ENCODE measurements at places on chromosomes 7 and 10.

DNA sequence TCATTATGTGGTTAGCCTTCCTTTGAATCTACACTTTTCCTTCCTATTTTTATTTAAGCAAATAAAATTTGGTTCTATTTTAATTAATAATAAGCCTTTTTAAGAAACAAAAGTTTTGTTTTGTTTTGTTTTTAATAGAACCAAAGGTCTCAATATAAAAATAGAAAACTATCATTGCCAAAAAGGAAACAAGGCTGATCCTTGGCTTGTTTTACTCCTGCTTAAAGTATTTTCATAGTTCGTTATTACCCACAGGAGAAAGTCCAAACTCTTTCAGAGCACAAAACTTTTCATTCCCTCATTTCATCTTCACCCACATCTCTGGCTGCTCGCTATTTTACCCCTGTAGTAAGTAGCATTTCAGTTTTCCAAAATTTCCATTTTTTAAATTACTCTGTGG lies 374.8 kb downstream of the SEMA3D start:
- no peak for DNase-seq

DNA sequence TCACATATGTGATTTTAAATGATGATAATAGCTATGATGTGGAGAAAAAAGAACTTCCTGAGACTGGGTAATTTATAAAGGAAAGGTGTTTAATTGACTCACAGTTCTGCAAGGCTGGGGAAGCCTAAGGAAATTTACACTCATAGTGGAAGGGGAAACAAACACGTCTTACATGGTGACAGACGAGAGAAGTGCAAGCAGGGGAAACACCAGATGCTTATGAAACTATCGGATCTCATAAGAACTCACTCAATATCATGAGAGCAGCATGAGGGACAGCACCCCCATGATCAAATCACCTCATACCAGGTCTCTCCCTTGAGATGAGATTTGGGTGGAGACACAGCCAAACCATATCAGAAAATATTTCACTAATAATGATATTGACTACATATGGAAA lies 4.1 kb upstream of the LIPN start:
- no peak for DNase-seq

- no peak for DNase-seq
Measured at GRCh38 chr7:26368542-26368941, 76.9 kb downstream of the SNX10 start.

GRCh38 chr10:2701802-2702201 lies 365.5 kb upstream of the PFKP start:
- DNase-seq: no peak

- no peak for DNase-seq
Measured at GRCh38 chr10:102691285-102692066, 22.7 kb downstream of the ARL3 start.

DNA sequence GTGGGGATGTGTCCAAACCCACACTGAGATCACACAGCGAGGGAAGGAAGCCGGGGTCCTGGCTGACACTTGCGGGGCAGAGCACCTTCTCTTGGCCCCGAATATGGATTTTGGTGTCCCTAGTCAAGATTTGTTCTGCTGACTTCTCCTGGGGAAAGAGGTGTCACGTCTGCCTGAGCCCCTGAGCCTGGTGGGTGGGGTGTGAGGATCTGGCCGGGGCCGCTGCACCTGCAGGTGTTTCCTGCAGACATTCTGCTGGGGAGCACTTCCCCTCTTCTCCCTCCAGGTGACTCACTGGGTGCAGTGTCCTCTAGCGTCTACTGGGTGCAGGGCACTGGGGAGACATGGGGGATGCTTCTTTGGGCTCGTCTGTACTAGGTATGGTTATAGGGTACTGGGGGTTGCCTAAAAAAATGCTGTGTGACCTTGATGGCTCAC lies 99.2 kb downstream of the GRK5 start:
- no peak for DNase-seq

GRCh38 chr7:118232837-118233236 lies 8.3 kb downstream of the ANKRD7 start:
- DNase-seq: no peak

DNA sequence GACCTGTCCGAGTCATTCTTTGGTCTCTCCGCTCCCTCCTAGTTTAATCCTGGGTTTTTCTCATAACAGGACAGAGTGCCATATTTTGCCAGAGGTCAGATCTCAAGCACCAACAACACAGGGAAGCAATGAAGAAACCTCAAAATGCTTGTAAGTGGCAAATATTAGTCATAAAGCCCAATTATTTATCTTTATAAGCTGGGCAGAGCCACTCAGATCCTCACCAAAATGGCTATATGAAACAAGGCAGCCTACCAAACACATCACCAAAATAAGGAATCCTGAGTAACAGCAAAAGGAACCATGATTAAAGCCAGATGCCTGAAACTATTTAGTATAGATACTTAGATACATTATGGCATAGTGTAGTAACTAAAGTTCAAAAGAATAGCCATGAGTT lies 4.7 kb downstream of the ECD start:
- no peak for DNase-seq

DNA sequence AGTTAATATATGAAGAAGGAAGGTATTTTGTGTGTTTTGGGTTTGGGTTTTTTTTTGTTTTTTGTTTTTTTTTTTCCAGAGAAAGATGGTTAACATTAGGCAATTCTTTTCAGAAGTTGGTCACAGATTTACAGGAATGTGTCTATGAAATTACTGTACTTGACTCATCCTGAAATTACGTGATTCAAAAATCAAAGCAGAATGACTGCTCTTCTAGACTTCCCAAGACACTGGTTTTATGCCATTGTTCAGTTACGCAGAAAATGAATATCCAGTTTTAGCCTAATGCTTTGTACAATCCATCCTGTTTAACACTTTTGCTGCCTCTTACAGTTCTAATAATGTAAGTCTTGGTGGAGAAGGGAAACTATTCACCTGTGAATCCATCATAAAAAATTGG lies 39.7 kb upstream of the CELF2 start:
- no peak for DNase-seq

DNA sequence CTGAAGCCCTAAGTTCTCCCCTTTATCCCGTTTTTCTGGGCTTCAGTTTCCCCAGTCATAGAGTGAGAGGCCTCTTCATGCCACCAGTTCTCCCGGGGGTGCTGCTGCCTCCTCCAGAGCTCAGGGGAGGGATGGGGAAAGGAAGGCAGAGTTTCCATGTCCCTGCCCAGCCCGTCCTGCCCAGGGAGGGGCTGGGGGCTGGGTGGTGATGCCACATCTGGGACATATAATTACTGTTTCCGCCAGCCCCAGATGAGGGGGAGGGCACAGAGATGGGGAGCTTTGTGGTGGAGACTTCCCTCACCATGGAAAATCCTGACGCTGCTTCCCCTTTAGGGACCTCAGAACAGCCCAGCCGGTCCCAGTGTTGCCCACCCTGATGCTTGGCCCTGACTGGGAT lies 4.1 kb downstream of the AQP1 start:
- DNase-seq: no peak

GRCh38 chr10:7984896-7985295 lies 69.6 kb upstream of the GATA3 start:
- DNase-seq: no peak

- peak; percentile 44 for DNase-seq
Measured at GRCh38 chr10:35379226-35380137, 43.2 kb downstream of the CCNY start.

- DNase-seq: no peak
Measured at GRCh38 chr7:2607923-2608904, 23.6 kb upstream of the TTYH3 start.

GRCh38 chr7:54090652-54091213 lies 451.4 kb upstream of the VSTM2A start:
- DNase-seq: no peak

DNA sequence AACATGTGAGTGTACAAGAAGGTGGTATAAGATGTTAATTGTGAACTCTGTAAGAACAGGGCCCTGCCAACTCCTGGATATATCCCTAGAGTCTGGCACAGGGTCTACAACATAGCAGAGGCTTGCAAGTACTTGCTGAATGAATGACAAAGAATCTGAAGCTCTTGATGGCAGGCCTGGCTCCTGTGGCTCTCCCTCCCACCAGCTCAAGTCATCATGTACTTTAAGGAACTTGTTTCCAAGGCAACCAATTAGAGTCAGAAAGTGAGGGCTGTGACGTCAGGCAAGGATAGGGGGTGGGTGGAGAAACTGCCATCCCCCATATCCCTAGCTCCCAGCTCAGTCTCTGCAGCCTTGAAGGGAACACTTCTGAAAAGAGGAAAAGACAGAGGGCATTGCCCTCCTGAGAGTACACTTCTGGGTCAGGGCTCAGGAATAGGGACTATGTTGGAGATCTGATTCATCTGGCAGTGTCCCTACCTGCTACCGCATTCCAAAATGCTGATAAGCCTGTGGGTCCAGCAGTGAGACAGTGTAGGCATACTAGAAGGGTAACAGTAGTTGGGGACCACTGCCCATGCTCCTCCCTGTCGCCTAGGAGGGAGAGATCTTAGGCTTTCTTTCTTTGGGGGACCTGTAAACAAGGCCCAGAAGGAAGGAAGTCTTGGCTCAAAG lies 34.6 kb upstream of the BTRC start:
- no peak for DNase-seq

- no peak for DNase-seq
Measured at GRCh38 chr10:84076540-84077195, 62.6 kb upstream of the GHITM start.

DNA sequence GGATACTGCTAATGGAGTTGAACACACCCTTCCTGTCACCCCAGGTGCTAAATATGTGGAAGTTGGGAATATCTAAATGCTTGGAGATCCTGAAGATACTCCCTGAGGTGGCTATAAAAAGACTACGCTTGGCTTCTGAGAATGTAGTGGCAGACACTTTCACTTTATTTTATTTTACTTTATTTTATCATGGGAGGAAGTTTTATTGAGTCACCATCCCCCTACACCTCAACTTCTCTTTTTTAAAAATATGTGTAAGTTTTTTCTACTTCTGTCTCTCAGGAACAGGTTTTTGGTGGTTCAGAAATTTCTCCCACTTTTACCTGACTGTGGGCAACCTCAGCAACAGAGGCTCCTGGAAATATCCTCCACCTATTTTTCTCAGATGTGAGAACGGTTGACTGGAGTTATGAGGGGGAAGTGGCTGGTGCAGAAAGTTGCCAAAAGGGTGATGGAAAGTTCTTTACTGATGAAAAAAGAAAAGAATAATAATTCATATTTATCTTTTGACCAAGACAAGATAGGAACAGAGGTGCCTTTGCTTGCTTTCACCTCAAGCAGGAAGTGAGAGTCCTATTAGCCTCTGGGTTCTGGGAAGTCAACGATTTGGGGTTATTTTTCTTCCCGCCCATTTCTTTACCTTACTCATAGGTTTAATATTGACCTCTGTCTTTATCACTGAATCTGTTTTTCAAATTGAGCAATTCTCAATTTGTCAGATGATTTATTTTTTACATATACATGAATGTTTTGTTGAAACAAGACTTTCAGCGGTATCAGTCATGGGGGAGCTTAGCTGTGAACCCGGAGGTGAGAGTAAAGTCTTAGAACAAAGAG lies 103.6 kb downstream of the AHR start:
- DNase-seq: no peak

DNA sequence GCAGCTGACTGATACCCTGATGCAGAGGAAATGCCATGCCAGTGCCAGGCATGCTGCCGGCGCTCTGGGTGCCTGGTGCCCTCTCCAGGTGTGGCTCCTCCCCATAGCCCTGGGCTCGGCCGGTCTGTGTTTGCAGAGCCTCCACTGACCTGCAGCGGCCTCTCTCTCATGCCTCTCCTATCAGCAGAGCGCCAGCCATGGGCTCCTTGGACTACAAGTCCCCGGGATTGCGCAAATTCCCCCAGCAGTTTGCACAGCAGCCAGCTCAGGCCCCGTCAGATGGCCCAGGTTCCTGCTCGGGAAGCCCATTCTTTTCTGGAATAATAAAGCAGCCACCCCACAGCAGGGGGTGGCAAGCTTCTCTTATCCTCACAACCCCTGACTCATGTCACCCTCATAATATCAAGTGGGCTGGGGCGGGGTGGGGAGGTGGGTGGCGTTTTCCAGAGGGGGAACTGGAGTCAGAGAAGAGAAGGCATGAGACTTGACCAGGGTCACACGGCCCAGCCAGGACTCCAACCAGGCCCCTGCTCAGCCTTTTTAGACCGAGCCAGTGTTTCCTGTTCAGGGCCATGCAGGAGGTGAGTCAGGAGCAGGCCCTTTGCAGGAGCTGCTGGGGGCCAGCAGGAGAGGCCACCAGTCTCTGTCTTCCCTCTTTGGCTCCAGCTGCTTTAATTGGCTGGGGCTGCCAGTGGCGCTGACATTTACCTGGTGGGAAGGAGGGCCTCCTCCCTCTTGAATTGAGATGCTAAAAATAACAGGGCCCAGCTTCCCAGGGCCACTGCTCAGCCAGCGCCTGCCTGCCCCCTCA lies 58.6 kb downstream of the ZMIZ1 start:
- no peak for DNase-seq

GRCh38 chr10:51297438-51297837 lies 223.2 kb downstream of the PRKG1 start:
- DNase-seq: no peak

DNA sequence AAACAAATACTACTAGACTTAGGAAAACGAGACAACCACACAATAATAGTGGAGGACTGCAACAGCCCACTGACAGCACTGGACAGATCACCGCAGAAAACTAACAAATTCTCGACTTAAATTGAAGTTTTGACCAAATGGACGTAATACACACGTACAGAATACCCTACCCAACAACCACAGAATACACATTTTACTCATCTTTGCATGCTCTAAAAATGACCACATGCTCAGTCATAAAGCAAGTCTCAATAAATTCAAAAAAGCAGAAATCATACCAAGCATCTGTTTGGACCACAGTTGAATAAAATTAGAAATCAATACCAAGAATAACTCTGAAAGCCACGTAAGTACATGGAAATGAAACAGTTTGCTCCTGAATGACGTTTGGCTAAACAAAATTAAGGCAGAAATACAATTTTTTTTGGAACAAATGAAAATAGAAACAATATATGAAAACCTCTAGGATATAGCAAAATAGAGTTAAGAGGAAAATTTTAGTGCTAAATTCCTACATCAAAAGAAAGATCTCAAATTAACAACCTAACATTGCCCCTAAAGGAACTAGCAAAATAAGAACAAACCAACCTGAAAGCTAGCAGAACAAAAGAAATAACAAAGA lies 30.6 kb downstream of the MAPK8 start:
- no peak for DNase-seq

- no peak for DNase-seq
Measured at GRCh38 chr10:95646160-95646559, 10.4 kb downstream of the ALDH18A1 start.

- no peak for DNase-seq
Measured at GRCh38 chr7:109660401-109660800, 1090.7 kb downstream of the DNAJB9 start.

DNA sequence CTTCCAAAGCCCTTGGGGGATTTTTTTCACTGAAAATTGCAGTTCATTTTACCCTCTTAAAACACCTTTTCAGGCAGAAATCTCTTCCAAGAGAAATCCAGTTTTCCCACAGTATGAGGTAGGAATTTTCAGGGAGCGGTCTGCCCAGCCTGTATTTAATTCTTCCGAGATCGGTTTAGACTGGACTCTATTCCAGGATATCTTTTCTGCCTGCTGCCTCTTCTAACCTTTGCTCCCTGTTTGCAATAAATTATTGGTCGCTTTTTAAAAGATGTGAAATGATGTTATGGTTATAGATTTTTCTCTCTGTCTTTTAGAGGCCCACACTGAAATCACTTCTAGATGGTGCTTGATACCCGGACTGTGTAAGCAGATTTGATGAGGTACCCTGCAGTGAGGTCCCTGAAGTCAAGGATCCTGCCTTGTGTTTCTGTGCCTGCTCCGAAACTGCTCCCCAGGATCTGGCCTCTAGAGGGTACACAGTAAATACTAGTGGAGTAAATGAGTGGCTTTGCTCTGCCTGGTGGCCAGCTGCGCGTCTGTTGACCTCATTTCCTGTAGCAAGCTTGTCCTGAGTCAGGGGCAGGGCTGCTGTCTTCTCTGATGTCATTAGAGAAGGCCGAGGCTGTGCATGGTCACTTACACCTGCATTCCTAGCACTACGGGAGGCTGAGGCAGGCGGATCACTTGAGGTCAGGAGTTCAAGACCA lies 191.6 kb downstream of the FANK1 start:
- DNase-seq: no peak

Measured in right lung (tissue), 10 donors.